ENCODE measurements at places on chromosomes 3 and 15.
A peak's percentile ranks its signal among the peaks of the same experiment; 100 is the strongest.

DNA sequence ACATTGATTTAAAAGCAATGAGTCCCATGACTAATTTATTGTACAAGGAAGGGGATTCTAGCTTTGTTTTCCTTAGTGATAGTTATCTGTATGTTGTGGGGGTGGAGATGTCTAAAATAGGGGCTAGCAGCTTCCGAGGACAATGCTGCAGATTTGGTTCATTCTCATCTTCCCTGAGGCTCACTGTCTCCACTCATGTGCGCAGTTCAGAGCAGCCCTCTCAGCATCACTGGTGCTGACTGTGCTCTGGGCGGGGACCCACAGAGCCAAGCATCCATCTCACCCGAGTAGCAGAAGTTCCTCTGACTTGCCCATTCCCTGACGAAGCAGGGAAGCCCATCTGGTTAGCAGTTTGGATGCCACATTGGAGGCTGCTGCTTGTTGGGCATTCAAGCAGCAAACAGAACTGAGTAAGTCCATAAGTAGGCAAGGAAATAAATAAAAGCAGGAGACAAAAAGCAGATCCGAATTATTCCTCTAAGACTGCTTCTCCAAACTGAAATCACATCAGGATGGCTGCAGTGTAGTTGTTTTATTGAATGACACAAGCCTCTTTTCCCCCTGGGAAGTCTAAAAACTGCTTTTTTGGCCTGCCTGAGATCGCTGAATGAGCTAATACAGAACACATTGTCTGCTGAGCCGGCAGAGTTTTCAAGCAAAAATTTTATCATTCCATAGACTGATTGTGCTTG is 27.5 kb downstream of the RARB start:
- no peak for DNase-seq

- DNase-seq, result no peak
These were observed 60.5 kb downstream of the SENP2 start for GRCh38 chr3:185646382-185647133.

DNA sequence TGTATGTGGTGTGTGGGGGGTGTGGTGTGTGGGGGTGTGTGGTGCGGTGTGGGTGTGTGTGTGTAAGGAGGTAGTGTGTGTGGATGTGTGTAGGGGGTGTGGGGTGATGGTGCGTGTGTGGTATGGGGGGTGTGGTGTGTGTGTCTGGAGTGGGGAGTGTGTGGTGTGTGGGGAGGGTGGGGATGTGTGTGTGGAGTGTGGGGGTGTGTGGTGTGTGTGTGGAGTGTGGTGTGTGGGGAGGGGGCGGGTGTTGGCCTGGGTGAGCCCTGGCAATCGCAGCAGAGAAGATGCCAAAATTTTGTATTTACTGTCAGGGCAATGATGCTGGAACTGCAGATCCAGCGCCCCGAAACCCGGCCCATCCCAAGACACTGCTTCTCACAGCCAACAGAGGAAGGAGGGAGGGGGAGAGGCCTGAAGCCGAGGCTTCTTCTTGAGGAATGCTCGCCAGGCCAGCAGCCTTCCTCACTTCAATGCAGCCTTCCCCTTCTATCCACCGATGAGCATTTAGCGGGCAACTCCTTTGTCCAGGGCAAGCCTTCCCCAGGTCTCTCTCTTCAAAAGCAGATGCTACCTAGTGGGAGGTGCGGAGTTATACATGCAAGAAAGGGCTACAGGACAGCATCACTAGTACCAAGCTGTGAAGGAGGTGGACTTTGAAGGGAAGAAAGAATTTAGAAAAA is 11.9 kb upstream of the SRP14 start:
- no peak for DNase-seq

DNA sequence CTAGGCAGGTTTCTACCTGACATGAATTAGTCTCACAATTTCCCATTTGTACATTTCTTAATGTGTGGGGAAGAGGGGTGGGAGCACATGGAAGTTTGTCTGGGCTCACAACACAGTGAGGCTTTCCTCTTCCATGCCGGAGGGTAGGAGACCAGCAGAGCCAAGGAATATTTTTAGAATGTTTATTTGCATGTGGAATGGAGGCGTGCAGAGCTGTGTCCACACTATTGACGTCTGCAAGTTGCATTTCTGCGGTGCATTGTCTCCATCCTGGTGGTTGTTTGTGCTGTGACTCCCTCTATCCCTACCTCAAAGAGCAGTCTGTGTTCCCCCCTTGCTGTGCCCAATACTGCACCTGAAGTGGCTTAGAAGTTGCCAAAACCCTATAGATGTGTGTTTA is 103.1 kb upstream of the LRTM1 start:
- no peak for DNase-seq

DNA sequence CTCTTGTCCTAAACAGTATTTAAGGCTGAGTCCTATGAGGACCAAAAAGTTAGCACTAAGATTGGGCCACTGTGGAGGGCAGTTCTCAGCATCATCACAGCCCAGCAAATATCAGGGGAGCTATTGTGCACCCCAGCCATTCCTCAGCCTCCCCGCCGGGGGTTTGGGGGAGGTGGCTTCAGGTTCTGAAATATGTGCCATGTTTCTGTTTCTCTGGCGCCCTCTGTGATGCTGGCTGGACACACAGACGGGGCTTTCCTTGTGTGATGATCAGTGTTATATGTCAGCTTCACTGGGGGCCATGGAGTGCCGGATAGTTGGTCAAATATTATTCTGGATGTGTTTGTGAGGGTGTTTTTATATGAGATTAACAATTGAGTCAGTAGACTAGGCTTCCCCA is 106.8 kb downstream of the GABRG3 start:
- DNase-seq, result no peak

- DNase-seq, result no peak
These were observed 227.0 kb downstream of the CPNE4 start for GRCh38 chr3:131807822-131808221.

- no peak for DNase-seq
These were observed 64.6 kb downstream of the STAC start for GRCh38 chr3:36444909-36445308.

DNA sequence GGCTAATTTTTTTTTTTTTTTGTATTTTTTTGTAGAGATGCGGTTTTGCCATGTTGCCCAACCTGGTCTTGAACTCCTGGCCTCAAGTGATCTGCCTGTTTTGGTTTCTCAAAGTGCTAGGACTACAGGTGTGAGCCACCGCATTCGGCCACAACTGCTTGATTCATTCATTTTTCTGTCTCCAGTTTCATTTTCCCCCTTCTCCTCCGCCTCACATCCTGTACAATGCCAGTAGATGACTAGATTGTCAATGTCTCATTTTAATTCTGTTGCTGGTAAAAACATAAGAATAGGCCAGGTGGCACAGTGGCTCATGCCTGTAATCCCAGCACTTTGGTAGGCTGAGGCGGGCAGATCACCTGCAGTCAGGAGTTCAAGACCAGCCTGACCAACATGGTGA is 12.0 kb upstream of the ZNF592 start:
- peak; percentile 32 for DNase-seq

DNA sequence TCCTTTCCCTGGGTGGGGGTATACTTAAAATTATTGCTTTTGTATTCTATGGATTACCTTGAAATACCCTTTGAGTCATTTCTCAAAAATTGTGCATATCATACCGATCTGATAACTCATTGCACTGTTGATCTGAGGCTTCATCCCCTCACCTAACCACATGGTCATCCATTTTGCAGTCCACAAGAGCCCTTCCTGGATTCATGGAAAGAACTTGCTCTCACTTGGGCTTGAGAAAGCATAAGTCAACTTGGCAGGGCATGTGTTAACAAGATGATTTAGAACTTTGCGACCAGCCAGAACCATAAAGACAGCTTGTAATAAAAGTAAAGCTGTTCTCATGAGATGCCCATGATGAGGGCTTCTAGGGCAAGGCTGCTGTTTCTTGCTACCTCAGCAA is 22.2 kb downstream of the MME start:
- no peak for DNase-seq

DNA sequence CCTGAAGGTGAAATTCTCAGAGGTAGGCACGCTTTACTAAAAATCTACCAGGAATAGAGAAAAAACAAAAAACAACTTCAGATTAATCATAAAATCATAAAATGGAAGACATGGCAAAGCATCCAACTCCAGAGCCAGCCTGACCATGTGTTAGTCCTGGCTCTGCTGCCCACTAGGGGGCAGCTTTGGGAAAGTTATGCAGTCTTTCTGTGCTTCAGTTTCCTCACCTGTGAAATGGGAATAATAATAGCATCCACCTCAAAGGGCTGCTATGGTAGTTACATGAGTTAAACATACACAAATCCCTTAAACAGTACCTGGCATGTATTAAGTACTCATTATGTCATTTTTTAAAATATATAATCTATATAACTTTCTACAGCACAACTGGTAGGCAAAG is 52.3 kb downstream of the WNT5A start:
- no peak for DNase-seq

GRCh38 chr3:183576487-183577107 is 21.1 kb upstream of the KLHL6 start:
- DNase-seq, result no peak

DNA sequence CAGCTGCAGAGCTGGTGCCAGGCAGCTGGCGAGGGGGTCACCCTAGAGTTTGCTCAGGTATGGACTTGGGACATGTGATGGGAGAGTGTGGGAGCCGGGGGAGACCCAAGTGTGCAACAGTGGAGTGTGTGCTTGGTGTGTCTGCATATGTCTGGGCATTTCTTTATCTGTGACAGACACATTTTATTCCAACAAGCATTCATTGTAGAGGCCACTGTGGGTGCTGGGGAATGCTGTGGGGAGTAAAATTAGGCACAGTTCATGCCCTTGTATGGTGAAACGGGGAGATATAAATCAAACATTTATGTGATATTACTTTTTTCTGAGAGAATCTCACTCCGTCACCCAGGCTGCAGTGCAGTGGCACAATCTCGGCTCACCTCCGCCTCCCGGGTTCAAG is 4.2 kb downstream of the ACY1 start:
- DNase-seq, result no peak

GRCh38 chr3:150912501-150912900 is 7.3 kb upstream of the MINDY4B start:
- DNase-seq, result no peak

GRCh38 chr15:82923744-82924143 is 28.8 kb downstream of the HOMER2 start:
- no peak for DNase-seq

GRCh38 chr15:56086566-56086965 is 93.2 kb upstream of the NEDD4 start:
- DNase-seq, result no peak

DNA sequence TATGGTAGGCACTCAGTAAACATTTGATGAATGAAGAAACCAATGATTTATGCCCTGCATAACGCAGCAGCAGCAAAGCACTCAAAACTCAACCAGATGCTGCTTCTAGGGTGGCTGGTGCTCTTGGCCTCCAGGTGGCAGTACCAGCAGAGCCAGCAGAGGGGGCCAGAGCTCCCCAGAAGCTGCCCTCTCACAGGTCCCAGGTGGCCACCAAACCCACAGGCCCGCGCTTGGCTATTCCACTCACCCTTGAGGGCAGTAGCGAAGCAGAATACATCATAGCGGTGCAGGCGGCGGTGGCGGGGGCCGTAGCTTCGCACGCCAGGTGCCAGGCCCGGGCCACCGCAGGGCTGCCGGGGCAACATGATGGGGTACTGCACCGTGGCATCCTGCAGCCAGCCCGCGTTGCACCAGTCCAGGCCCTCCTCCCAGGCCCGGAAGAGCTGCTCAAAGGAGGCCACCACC is 16.6 kb downstream of the HAPLN3 start:
- DNase-seq, result no peak

DNA sequence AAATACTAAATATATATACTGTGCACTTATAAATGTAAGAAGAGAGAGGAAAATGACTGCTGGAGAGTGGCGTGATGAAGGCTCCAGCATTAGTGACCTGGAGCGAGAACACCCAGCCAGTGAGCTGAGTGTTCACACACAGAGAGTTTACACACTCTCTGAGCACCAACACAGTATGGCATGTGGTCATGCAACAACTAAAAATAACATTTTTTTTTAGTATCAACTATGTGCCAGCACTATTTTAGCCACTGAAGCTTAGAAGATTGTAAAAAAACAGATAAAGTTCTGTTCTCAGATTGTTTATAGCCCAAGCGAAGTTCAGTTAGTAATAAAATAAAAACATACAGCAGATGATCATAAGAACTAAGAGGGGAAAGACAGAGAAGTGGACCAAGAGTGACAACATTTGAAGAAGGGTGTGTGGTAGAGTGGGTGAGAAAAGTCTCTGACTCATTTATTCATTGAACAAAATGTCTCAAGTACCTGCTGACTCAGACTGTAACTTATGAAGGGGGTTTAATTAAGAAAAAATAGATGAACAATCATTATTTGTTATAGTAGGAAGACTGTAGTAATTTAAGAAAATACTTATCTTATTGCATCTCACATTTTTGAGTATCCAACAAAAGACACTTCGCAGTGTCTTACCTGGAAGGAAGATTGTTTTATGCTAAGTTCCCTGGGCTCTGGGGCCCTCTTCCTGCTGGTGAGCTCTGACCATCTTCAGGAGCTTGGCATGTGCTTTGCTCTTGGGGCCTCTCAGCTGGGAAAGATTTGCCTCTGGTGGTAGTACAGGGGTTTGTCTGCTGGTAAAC is 43.8 kb downstream of the GAP43 start:
- DNase-seq, result no peak

GRCh38 chr15:72318408-72318942 is 1.5 kb downstream of the CELF6 start:
- no peak for DNase-seq

DNA sequence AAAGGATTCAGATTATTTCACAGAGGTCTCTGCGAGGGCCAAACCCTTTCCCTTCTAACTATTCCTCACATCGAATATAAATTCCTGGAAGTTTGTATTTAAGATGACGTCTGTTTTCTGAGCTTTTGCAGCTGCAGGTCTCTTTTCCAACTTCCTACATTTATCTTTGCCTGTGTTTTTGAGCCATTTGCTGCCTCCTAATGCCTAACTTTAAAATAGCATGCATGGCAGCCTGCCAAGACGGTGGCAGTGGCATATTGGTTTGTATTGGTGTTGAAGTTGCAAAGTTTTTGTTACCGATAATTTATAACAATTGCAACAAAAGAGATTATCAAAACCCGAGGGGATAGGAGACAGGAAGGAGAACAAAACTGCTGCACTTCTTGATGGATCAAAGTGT is 187.1 kb upstream of the DNAJC19 start:
- no peak for DNase-seq

GRCh38 chr15:60212536-60212935 is 185.2 kb downstream of the ANXA2 start:
- no peak for DNase-seq

DNA sequence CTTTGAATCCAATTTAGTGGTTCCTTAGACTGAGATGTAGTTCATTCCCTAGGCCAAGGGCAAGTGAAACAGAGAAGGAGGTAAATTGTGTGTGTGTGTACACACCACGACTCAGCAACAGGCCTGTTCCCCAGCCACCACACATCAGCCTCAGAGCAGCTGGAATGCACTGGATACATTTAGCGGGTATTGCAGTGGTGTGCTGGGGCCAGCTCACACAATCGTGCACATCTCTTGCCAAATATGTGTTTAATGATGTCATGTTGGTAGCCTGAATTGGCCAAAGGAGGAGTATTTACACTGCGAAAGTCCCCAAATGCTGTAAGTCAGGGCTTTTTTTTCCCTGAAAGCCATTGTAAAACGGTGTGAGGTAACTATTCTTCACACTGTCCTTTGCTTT is 82.3 kb downstream of the RBPMS2 start:
- no peak for DNase-seq

GRCh38 chr15:35514759-35515158 is 31.2 kb downstream of the DPH6 start:
- no peak for DNase-seq

GRCh38 chr15:74730619-74731316 is 5.4 kb upstream of the CYP1A1 start:
- DNase-seq, result no peak

- no peak for DNase-seq
These were observed 38.4 kb downstream of the RFX7 start for GRCh38 chr15:56205061-56205876.

Data from T-helper 9 cell (primary cell).